ENCODE measurements at places on chromosomes 4 and X.

GRCh38 chr4:11700751-11701226 lies 272.1 kb upstream of the HS3ST1 start:
- DNase-seq: no peak

DNA sequence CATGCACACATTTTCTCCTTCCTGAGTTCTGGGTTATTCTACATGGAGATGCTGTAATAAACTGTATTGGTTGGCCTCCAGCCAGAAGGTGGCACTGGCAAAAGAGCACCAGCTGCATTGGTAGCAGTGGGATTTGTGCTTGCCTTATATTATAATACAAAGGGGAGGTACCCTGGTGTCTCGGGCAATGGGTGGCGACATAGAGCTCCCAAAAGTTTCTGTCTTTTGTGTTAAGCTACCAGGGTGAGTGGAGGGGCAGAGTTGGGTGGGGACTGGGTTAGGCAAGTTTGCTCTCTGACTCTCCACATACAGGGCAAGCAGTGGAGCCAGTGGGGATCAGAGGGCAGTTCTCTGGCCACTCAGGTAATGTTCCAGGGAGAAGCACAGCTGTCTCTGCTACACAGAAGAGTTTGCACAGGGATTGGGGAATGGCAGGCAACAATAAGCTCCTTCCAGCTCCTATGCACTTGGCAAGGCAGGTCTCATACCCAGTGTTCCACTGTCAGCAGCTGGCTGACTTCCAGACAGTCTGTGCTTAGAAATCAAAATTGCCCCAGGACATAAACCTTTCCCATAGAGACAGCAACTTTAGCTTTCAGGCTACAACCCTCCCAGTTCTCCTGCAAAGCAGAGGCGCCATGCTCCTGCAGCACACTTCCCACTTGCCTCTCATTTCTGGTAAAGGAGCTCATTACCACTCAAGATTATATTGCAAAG lies 463.9 kb upstream of the PCDH7 start:
- DNase-seq: no peak

- DNase-seq: no peak
These were observed 9.6 kb downstream of the OTOP1 start for GRCh38 chr4:4217113-4217512.

DNA sequence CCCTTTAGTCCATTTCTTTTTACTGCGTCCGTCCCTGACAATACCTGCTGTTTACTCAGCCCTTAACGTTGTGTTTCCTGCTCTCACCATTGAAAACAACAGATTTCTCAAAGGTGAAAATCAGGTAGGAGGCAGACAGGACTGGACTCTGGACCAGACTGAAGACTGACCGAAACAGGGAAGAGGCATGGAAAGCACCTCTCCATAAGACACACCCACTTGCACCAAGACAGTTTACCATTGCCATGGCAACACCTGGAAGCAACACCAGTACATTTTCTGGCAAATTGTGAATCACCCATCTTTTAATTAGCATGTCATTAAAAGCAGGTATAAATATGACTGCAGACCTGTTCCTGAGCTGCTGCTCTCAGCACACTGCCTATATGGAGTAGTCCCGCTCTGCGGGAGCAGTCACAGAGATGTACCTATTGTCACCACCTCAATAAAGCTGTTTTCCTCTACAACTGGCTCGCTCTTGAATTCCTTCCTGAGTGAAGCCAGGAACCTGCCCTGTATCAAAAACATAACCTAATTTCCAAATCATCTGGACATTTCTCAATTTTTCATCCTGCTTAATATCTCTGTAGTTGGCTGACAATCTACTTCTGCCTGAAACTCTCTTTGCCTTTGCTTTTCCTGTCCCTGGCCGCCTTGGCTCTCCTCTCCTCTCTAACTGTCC lies 117.0 kb downstream of the RNF150 start:
- no peak for DNase-seq

GRCh38 chr4:101355767-101356702 lies 8.7 kb upstream of the PPP3CA start:
- DNase-seq: no peak

DNA sequence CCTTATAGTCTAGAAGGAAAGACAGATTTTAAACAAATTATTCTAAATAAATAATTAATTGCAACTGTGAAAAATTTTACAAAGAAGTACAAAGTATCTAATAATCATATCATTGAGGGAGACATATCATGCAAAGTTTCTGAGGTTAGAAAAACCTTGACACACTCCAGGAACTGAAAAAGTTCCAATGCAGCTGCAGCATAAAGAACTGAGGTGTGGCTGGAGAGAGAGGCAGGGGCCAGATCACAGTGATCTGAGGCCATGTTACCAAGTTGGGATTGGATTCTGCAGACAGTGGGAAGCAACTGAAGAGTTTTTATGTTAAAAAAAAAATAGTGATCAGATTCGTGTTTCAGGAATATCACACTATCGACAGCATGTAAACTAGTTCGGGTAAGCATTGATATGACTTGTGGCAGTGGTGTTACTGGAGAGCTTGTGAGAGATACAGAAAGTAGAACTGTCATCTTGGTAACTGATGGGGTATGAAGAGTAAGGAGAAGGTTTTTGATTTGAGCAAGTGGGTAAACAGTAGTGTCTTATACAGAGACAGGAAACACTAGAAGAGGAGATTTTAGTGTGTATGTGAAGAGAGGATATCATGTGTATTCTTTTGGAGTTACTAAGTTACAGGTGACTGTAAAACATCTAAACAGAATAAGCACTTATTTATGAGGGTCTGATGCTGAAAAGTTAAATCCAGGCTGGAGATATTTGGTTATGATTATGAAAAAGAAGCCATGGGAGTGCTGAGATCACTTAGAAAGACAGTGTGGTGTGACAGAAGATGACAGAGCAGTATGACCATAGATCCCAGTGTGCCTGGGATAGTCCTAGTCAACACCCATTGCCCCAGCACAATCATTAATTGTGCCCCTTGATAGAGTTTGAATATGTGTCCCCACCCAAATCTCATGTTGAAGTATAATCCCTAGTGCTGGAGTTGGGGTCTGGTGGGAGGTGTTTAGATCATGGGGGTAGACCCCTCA lies 15.6 kb upstream of the SPRY1 start:
- peak; percentile 55 for DNase-seq

DNA sequence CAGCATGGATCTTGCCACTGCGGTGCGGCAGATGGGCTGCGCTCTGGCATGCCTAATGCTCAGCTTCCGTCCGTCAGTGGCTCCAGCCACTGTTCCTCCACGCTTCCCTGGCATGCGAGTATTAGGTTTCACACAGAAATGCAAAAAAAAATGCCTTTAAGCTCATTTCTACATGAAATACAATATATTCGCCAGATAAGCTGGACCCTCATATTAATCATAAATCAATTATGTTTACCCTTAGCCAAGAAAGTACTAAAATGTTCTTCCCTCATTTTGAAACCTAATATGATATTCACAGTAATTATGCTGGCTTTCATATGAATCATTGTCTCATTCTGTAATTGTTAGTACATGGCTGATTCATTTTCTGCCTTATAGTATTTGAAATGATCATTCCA lies 115.5 kb upstream of the FAM241A start:
- no peak for DNase-seq

- DNase-seq: no peak
These were observed 12.9 kb downstream of the CD99 start for GRCh38 chrX:2703991-2704369.

DNA sequence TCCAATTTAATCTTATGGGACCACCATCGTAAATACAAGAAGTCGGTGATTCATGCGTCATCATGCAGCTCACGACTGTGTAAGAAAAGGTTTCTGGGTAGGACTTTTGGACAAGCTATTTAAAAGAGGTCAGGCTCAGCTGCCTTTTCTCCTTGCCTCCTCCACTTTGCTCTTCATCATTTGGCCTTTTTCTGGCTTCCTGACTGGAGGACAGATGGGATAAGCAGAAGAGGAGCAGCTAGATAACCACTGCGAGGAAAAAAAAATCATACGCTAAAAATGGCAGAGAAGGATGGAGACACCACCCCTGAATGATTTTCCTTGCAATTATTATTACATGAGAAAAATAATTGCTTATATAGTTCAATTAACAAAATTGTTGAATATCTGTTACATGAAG lies 294.3 kb upstream of the FSTL5 start:
- no peak for DNase-seq

- no peak for DNase-seq
These were observed 28.1 kb upstream of the LNX1 start for GRCh38 chr4:53619431-53619830.

GRCh38 chr4:20255823-20256222 lies 4.1 kb downstream of the SLIT2 start:
- DNase-seq: no peak

DNA sequence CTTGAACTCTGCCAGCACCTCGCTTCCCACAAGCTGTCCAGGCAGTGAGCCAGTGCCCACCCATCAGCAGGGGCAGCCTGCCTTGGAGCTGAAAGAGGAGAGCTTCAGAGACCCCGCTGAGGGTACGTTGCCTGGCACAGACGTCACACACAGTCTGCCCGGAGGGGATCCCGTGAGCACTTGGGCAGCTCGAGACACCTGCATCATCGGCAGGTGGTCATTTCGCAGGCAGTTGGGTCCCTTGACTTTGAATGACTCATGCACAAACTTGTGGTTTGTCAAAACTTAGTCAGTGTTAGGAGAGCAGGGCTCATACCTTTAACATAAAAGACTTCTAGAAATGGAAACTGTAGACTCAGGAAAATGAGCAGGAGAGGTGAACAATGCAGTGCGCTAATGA lies 9.9 kb downstream of the TACC3 start:
- DNase-seq: peak; percentile 66

DNA sequence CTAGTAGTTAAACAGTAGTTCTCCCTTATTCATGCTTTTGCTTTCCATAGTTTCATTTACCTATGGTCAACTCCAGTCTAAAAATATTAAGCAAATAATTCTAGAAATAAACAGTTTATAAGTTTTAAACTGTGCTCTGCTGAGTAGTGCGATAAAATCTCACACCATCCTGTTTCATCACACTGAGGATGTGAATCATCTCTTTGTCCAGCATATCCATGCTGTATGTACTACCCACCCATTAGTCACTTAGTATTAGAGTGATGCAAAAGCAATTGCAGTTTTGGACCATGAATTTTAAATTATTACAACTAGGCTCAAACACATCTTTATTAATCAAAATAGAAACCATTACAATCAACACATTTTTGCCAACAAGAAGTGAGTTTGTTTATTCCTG lies 187.4 kb downstream of the TEX13C start:
- DNase-seq: no peak

- DNase-seq: peak; percentile 27
These were observed 23.5 kb downstream of the INTS6L start for GRCh38 chrX:135543924-135544323.

- no peak for DNase-seq
These were observed 159.5 kb downstream of the SHOX start for GRCh38 chrX:790041-790506.

DNA sequence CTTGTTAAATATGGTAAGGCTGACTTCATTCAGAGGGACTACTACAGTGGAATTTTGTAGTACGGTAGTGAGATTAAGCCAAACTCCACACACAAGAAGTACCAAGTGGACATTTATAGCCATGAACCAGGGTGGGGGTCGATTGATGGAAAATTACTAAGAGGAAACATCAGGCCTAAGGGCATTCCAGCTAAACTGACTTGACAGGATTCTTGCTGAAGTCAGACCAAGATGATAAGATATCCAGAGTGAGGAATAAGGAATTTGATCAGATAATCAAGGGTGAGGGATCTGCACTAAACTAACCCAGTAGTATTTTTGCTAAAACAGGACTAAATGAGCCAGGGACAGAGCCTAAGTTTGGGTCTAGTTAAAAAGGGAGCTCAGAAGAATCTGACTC lies 597.5 kb downstream of the RPA4 start:
- no peak for DNase-seq

DNA sequence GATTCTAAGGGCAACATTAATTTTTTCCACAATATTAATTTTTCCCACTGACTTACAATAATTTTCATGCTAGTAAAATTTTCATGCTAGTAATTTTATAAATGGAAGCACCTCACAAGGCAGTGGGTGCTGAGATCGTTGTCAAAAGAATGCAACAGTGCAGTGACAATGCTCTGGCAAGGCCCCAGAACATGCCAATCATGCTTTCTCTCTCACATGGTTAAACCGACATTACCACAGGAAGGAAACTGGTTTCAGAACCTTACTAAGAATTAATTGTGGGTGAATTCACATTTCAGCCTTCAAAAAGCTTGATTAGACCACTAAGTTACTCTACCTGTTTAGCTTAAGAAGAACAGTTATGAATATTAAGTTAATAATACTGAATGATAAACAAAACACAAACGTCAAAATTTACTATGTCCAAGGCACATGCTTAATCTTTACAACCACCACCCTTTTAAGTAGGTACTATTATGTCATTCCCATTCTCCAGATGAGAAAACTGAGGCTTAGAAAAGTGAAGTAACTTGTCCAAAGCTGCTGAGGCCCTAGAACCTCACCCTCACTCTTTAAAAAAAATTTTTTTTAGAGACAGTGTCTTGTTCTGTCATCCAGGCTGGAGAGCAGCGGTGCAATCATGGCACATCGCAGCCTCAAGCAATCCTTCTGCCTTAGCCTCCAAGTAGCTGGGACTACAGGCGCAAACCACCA lies 10.0 kb upstream of the OPHN1 start:
- DNase-seq: peak; percentile 58

Data from activated CD4-positive, alpha-beta T cell treated with anti-CD3 and anti-CD28 coated beads, Interleukin-2, amount 50 U/mL, for 16 hours (primary cell).